ENCODE measurements at places on chromosomes 6 and 20. TPM values are rescaled to one million over a fixed set of nuclear protein-coding genes. Genes with fewer than 3 reads are reported as not detected.

DNA sequence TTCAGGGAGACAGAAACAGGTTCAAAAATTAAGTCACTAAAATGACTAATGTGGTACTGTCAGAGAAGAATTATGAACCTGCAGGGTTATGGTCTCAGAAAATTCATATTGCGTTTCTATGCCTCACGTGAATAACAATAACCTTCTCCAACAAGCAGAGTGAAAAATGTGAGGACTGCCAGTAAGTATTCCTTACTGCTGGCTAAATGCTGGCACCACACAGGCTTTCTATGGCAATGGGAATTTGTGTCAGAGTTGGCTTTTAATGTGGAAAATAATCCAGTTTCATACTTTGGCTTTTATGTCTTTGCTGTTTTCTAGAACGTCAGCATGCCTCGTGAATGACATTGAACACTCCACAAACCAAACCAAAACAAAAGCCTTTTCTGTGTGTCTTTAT, 656.0 kb downstream of the KIF16B start:
- no peak for ATAC-seq

DNA sequence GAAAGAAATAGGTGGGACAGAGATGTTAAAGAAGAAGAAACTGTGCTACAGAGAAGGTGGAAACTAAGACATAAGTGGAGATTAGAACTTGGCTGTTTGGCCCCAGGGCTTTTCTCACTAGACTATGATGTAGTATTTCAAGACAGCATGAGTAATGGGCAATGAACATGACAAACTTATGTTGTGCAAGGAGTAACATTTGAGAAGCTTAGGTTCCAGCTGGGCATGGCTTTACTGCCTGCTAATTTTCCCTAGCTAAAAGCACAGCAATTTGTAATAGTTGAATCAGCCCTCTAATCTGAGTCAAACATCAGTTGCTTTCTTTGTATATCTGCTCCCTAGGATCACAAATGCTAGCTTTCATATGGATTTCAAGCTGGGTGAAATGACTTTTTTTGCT, 294.3 kb upstream of the BMP2 start:
- ATAC-seq = no peak

DNA sequence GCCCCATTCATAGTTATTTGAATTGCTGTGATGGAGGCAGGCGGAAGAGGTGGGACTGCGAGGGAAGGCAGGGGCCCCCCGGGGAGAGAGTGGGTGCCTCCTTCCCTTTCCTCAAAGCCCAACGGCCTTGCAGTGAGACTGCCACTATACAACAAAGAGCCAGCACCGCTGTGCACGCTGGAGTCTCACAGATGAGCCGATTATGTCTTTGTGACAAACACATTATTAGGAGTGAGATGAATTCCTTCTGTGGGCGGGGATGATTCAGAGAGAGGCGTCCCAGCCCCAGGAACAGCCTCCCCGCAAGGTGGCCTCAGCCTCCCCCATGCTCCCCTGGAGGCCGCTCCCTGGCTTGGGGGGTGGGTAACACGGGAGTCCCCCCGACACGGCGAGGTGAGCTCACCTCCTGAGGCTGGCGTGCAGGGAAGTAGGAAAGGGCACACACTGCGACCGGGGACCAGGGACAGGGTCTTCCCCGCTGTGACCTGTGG, 26.7 kb downstream of the NTSR1 start:
- ATAC-seq = no peak

- peak; percentile 32 for ATAC-seq
Measured at GRCh38 chr6:47733879-47734558, 35.6 kb downstream of the ADGRF4 start.

DNA sequence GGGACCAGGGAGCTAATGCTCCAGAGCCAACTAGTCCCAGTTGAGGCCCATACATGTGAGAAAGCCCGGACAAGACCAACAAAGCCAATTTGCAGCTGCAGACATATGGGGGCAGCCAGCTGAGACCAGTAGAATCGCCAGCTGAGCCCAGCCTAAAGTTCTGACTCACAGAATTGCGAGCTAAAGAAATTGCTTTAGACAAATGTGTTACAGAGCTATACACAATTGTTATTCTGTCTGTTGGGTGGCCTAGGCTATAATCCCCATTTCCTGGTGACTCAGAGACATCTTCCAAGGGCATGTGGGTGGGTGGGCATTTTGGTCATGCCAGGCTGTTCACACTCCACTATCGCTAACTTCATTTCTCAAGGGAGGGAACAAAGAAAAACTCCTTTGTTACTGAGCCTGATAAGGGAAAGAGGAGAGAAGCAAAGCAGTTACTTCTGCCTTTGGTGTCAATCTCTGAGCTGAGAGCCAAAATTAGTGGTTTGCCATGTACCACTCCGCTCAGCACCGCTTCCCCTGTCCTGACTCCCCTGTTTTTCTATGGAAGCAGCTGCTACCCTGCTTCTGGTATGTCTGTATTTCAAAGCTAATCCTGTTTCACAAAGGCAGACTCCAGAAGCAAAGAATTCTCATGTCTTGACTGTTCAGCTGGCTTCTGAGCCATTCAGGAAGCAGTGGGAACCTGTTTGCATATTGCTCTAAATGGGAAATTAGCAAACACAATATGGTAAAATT, 26.1 kb downstream of the SCP2D1 start:
- no peak for ATAC-seq

DNA sequence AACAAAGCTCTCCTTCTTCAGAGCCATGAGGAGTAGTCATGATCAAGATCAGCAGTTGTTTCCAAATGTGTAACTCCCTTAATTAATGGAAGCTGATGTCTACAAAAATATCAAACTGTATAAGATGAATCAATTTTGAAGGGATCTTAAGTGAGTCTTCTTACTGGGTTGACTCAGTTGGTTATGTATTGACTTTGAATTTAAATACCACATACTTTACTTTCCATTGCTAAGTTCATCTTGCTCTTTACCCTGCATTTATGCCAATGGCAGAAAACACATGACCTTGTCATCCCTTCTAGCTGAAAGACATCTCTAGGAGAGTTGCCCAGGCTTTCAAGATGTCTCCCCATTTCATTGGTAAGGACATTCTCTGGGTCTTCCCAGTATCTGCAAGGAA, 123.2 kb upstream of the STMND1 start:
- ATAC-seq = no peak

GRCh38 chr20:6632187-6632586, 135.3 kb upstream of the BMP2 start:
- no peak for ATAC-seq

- peak; percentile 25 for ATAC-seq
Measured at GRCh38 chr20:62208795-62209755, 11.0 kb downstream of the HRH3 start.

DNA sequence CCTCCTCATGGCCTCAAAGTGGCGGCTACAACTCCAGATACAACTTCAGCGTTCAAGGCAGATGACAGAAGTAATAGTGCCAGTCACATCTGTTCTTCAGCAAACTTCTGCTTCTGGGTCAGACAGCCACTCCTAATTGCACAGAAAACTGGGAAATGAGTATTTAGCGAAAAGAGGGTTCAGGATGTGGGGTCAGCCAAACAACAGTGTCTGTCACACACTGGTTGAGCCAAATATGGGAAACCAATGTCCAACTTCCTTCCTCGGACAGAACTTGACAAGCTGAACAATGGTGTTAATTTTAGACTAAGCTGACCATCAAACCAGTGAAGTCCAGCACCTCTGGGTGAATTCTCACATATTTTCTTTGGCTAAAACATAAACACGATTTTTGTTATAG, 22.1 kb downstream of the NUDT3 start:
- ATAC-seq = no peak

DNA sequence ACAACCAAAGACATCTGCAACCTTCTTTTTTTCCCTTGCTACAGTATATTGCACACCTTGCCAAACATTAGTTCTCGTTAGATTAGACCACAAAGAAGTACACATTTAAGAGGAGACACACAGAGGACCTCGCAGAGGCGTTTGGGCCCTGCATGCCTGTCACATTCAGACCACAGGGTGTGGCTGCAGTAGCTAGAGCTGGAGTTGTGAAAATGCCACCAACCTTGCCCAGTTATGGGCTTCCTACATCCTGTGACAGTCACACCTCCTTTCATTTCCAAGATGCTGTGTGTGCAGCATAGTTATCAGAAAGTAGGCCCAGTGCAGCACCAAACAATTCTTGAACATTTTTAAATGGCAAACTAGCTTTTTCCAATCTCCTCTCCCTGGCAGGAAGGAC, 2.4 kb downstream of the SYNE1 start:
- ATAC-seq = no peak

DNA sequence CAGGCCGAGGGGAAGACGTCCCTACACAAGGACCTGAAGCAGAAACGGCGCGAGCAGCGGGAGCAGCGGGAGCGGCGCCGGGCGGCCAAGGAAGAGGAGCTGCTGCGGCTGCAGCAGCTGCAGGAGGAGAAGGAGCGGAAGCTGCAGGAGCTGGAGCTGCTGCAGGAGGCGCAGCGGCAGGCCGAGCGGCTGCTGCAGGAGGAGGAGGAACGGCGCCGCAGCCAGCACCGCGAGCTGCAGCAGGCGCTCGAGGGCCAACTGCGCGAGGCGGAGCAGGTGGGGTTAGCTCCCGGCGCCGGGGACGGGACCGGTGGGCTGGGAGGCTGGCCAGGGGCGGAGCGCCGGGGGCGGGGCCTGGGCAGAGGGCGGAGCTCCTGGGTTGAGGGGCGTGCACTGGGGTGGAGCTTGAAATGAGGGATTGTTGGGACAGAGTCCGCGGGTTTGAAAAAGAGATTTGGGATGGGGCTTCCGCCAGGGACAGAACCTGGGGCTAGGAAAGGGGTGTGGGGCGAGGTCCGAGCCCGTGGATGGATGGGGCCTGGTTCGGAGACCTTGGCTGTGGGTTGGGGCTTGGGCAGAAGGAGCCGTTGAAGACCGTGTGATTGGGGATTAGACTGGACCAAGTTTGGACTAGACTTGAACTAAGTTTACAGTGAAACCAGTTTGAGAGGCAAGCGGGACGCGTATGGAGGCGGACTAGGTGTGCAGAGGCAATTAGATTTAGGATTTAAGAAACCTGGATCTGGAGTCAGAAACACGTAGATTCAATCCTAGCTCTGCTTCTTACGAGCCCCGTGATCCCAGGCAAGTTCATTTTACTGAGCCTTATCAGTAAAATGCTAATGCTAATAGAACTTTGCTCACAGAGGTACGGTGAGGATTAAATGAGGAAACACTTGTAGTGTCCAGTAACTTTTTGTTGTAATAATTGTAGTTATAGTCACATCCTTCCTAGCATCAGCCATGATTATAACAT, 20.9 kb downstream of the DEF6 start:
- ATAC-seq = peak; percentile 95

Gene CGAS
- 8.6 TPM for total RNA-seq

Gene ULBP3
- 3.8 TPM for total RNA-seq

Gene TGM2
- 9.6 TPM for total RNA-seq

Gene ADGRF4
- total RNA-seq = 13.6 TPM

Gene CD93
- 7.9 TPM for total RNA-seq

All from esophagus mucosa (tissue), 1 donor.